Cardiac septum (tissue), 1 donor: ENCODE measurements at places on chromosomes 1 and 21. TPM values are rescaled to one million over a fixed set of nuclear protein-coding genes. Genes with fewer than 3 reads are reported as not detected.

- no peak for DNase-seq
Observed at GRCh38 chr1:54421101-54421504, 14.9 kb upstream of the SSBP3 start.

DNA sequence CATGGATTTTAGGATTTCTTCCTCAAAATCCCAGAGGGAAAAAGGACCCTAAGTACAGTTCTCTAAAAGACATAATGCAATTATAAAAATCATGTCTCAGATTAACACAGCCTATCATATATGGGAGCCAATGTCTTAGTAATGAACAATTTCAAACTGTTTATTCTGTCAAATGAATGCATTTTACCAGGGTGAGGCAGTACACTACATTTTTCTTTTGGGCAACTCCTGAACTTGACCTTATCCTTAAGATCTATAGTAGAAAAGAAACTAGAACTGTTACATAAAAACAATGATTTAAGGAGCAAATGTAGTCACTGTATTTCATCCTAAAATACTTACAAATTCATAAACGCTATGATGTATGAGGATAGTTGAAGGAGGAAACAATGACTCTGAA, 226.3 kb upstream of the B3GALT2 start:
- DNase-seq: no peak

DNA sequence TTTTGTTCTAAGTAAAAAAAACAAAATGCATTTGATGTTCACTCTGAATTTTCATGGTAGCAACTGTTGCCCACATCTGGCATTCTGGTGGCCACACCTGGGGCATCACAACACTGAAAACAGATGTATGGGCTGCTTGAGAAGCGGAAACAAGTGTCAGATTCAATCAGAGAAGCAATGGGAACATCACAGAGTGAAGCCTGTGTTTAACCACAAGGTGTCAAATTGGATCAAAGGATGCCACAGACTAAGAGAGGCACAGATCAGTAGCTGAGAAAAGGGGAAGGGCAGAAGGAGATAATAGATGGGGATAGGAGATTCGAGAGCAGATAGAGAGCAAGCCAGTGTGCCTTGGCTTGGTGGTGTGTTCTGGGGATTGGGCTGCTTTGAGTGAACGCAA, 49.8 kb upstream of the MTF2 start:
- no peak for DNase-seq

The NTMT2 gene
- total RNA-seq: 2.0 TPM

The TRMT13 gene
- total RNA-seq: 8.1 TPM
